ENCODE measurements at places on chromosomes 4 and X.

DNA sequence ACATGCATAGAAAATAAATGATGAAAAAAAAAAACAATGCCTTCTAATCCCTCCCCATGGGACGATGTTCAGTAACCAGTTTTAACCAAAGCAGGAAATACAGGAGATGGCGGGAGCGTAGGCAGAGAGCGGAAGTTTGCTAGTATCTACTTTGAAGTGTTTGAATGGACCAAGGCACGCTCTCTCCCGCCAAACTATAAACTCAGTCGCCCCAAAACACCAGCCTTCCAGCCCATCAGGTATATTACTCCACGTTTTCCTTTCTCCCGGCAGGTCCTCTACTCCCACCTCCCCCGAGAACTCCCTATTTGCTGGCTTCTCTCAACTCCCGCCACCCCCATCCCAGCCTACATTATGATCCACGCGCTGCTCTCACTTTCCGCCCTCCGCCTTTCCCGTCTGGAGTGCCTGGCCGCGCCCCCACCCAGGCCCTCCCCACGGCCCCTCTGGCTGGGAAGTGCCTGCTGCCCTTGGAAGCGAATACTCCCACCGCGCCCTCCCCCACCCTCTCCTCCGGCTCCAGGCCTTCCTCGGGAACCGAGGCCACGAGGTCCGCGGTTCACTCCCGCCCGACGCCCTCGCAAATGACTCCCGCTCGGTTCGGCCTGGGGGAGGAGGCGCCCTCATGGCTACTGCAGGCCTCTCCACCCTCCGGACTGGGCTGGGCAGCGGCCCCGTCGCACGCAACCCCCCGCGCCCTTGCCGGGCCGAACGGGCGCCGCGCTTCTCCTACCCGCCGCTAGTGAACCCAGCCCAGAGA is 723 bp downstream of the DHX15 start:
- DNase-seq, result no peak

DNA sequence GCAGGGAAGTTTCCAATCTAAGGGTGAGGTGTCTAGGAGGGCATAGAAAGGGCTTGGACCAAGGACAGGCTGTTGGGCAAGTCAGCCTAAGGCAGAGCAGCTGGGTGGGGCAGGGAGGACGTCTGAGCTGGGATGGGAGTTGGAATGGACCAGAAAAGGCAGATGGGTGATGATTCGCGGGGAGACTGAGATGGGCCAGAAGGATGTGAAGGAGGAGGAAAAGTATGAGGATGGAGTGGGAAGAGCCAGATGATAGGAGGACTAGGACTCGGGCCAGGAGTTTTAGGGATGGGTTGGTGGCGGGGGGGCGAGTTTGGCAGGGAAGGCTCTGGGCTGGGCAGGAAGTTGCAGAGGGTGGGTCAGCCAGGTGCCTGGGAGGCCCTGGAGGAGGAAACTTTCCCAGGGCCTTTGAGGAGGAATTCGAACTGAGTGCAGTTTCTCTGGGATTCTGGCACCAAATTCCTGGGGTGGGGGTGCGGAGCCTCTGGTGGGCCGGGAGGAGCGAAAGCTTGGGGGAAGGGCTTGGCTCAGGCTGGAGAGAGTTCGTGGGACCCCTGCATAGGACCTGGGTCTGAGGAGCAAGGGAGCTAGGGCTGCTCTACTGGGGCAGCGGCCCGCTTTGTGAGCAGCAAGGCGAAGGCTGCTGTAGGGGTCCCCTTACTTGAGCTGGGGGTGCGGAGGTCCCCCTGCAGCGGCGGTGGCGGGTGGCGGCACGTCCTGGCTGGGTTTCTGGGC is 8.7 kb upstream of the TIMP1 start:
- DNase-seq, result no peak

DNA sequence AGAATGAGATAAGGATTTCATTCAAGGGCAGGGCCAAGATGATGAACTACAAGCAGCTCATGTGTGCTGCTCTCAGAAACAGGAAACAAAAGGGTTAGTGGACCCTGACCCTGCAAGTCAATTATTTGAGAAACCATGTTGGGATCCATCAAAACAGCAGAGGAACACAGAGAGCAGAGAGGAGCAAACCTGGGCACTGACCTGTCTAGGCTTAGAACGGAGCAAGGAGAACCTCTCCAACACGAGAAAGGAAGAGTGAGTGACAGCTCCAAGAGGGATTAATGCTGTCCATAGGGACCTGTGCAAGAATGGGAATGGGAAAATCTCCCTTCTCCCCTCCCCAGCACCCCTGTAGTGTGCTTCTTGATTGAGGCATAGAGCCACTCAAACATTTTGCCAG is 53.9 kb upstream of the UGT2B4 start:
- DNase-seq, result no peak

DNA sequence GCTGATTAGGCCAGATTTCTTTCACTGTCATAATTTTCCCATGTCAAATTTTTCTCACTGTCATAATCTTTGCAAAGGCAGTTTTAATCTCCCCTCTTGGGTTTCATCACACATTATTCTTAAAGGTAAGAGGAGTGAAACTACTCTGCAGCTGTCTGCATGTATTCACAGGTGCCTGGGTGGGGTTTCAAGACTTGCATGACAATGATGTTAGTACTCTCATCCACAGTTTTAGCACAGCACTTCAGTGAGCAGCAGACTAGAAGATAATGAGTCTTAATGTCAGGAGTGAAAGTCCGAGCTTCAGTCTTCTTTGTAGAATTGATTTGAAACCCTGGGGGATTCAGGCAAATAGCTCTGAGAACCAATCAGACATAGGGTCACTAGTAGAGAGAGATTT is 182.5 kb upstream of the GALNT7 start:
- DNase-seq, result no peak

DNA sequence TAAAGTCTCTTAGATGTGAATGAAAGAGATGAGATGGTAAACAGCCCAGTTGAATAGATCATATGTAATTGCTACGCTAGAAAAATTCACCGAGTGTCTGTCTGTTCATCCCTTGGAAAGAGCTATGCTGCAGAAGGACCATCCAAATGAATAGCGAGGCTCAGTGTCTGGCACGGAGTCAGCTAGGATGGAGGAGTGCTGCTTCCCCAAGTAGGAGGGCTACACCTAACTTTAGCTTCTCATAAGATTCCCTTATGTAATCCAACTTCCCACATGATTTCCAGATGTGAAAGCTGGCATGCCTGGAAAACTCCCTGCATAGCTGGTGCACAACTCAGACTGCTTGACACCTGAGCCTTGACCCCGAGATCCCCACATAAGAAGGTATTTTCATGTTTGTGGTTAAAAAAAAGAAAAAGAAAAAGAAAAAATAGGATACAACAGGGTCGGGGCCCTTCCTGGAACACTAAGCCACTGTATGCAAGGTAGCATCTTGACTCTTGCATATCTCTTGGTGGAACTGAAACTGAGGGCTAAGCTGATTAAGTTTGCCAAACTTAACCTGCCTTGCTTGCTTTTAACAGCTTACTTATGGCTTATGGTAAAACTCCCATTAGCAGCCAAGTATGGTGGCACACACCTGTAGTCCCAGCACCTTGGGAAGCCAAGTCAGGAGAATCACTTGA is 82.3 kb downstream of the FREM3 start:
- DNase-seq, result no peak
